ENCODE measurements at places on chromosomes 6 and 20.

DNA sequence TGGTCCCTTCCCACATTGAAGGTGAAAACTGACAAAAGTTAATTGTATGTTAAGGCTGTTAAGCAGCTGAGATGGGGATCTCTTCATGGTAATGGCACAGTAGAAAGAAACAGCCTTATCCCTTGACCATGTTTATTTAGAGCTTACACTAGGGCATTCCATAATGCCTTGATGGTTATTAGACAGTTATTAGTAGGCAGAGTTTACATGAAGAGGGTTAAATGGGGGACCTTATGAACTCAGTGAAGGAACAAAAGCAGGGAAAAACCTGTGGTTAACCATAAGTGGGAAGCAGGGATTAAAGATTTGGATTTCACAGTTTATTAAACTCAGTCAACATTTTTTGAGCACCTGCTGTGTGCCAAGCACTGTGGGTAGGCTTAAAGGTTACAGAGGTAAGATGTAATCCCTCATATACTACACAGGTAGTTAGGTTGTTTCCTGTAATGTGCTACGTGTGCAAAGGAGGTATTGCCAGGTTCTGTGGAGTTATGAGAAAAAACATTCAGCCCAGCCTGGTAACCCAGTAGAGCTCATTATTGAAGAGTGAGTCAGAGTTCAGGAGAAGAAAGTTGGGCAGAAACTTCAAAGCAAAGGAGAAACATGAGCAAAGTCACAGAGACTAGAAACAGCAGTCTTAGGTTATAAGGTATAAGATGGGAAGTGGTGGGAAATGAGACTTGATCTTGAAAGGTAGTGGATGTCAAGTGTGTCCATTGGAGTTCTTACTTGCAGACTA, 32.3 kb upstream of the GNRH2 start:
- ATAC-seq = peak; percentile 74

DNA sequence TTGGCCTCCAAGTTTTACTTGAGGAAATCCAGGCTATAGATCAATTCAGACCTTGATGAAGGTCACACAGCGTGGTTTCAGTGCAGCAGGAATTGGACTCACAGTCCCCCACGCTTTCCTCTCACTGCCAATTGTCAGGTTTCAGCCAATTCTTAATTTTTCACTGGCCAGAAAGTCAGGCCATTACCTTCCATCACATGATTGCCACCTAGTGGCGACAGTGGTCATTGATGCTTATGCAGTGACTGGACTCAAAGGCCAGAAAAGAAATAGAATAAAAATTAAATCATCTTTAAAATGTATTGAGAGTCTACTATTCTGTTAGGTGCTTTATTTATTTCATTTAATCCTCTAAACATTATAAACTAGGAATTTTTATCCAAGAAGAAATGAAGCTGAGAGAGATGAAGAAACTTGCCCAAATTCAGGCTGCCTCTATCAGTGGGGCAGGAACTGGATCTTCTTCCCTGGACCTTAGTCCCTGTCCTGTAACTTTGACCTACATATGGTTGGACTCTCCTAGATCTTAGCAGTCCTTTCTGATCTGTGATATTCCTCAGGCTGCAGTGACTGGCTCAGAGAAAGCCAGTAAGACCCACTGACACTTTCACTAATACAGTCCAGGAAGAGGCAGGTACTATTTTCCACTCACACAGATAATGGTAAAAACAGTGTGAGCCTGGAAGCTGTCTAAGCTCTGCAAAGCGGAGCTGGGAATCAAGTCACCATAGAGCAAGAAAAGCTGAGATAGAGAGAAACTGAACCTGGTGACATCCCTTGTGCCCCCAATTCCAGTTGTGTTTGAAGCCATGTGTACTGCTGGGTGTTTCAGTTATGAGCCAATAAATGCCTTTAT, 133.3 kb downstream of the ELOVL4 start:
- peak; percentile 48 for ATAC-seq

- no peak for ATAC-seq
Observed at GRCh38 chr6:12348530-12349511, 58.7 kb downstream of the EDN1 start.

- ATAC-seq = no peak
Observed at GRCh38 chr6:7881765-7882500, 28.7 kb downstream of the TXNDC5 start.

Measured in activated CD4-positive, CD25-positive, alpha-beta regulatory T cell treated with anti-CD3 and anti-CD28 coated beads, Interleukin-2, amount 50 U/mL, for 24 hours (primary cell).